ENCODE measurements at places on chromosomes 6 and 20. TPM values are rescaled to one million over a fixed set of nuclear protein-coding genes. Genes with fewer than 3 reads are reported as not detected.

- no peak for DNase-seq
Measured at GRCh38 chr20:4772132-4772531, 50.4 kb downstream of the PRND start.

DNA sequence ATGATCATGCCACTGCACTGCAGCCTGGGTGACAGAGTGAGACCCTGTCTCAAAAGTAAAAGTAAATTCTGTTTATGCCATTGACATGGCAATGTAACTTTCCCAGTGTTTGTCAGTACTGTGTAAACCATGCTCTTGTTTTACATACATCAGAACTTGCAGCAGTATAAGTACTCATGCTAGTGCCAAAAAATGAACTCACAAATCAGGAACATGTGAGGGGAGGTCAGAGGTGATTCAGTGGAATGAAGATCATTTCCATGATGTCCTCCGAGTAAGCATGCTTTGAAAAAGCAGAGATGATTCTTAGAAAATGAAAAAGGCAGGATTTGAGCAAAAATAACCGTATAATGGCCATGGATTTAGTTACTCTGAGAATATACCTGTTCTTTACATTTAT, 81.9 kb downstream of the ANKS1A start:
- DNase-seq: no peak

- no peak for DNase-seq
Measured at GRCh38 chr6:41768545-41769308, 11.0 kb downstream of the FRS3 start.

Gene MYCT1
- total RNA-seq: not detected

Gene AIF1
- total RNA-seq: 5.2 TPM

Measured in CD4-positive, alpha-beta memory T cell (primary cell).